Upper lobe of left lung (tissue), 6 donors: ENCODE measurements at places on chromosomes 12 and 14.
A peak's percentile ranks its signal among the peaks of the same experiment; 100 is the strongest.

DNA sequence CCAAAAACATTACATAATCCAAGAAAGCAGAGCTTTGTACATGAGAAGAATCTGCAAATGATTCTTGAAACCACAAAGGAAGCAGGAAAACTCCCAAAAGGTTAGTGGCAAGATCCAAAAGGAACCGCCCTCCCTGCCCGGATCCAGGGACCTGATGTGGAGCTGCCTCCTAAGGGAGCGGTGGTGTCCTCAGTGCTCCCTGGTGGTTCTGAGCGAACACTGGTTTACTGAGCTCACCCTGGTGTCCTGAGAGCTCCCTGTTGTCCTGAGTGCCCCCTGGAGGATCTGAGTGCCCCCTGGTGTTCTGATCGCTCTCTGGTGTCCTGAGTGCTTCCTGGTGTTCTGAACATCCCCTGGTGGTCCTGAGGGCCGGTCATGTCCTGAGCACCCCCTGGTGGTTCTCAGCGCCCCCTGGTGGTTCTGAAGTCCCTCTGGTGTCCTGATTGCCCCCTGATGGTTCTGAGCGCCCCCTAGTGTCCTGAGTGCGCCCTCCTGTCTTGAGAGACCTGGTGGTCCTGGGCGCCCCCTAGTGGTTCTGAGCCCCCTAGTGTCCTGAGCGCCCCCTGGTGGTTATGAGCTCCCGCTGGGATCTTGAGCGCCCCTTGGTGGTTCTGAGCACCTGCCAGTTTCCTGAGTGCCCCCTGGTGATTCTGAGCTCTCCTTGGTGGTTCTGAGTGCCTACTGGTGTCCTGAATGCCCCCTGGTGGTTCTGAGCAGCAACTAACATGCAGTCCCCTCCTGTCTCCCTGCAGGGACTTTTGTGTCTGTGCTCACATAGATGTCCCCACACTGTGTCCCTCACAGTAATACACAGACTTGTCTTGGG lies 891.1 kb downstream of the TMEM121 start:
- peak; percentile 46 for DNase-seq

- no peak for DNase-seq
Observed at GRCh38 chr14:34007902-34008301, 57.0 kb upstream of the EGLN3 start.

DNA sequence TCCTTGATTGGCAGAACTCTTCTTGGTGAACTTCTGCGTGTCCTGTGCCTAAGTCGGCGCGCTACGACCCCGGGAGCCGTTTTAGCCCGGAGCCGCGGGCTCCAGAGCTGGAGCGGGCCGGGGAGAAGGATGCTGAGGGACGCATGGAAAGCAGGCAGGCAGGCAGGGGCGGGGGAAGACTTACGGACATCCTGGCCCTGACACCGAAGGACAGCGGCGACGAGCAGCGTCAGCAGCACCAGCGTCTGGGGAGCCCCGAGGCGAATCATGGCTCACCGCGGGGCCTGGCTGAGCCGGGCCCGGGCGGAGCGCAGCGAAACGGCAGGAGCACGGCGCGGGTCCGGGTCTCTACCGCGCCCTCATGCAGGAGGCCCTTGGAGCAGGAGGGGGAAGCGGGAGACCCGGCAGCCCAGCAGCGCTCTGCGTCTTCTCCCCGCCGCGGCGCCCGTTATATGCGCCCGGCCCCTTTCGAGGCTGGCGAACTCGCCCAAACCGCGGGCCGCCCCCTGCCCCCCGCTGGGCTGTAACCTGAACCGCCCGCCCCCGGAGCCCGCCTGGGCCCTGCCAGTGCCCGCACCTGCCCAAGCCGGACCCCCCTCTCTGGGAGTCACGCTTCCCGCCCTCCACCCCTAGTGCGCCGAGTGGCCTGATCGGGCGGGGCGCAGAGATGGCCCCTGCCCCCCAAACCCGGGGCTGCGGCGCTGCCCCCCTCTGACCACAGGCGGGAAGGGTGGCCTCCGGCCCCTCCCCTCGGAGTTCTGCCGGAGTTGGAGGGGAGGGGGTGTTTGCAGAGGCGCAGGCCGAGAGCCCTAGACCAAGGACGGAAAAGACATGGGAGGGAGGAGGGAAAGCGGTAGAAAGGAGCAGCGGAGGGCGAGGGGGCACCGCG lies at the start of gene COL2A1:
Gene COL2A1, minus strand, starts transcription at position 424 of the 889 bp plus-strand sequence. Its CDS starts 155 bp downstream, at position 269.
- DNase-seq, result peak; percentile 84

- DNase-seq, result no peak
Observed at GRCh38 chr14:33643426-33644181, 307.3 kb downstream of the EGLN3 start.

- DNase-seq, result no peak
Observed at GRCh38 chr14:73686901-73687300, 27.3 kb downstream of the PNMA1 start.

GRCh38 chr12:115364921-115365320 lies 680.9 kb upstream of the TBX3 start:
- DNase-seq, result no peak

DNA sequence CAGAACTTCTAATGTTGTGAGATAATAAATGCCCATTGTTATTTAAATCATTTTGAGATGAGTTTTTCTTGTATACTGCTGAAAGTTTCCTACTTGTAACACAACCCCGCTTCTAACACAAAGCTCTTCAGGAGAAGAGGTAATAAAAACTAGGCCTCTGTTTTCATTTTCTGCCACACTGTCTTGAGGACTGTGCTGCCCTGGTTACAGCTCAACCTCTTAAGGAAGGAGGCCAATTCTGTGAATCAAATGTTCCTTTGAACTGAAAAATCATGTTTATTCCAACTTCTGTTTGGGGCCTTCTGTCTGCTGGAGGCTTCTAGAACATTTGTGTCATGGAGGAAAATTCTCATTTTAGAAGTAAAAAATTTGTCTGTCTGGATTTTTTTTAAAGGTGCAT lies 100.3 kb downstream of the LRIG3 start:
- no peak for DNase-seq
